D721Med (cell line): ENCODE measurements at places on chromosomes 3 and 15.

- DNase-seq: no peak
Measured at GRCh38 chr3:157872902-157873301, 233.3 kb downstream of the SHOX2 start.

GRCh38 chr3:55368366-55368765 is 118.7 kb downstream of the WNT5A start:
- no peak for DNase-seq

GRCh38 chr3:186118692-186119091 is 9.8 kb upstream of the ETV5 start:
- DNase-seq: no peak

DNA sequence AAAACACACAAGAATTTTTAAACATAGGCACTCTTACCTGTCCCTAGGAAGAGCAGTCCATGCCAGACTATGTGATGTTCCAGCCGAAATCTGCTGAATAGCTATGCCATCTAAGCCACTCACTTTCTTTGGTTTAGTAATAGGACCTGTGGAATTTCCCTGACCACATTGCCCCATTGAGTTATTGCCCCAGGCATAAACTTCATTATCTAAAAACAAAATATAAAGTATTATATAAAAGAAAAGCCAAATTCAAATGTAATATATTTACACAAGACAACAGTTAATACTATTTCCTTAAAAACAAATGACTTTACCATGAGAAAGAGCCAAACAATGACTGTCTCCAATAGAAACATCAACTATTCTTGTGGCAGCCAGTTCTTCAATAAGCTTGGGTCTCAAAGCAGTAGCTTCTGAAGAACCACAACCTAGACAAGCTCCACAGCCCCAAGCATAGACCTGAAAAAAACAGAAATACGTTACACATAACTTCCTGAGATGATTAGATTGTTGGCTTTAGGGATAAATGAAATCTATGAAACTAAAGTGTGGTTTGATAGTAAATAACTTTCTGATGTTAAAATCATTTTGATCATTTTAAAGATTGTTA is 84.3 kb downstream of the HERC1 start:
- DNase-seq: no peak

DNA sequence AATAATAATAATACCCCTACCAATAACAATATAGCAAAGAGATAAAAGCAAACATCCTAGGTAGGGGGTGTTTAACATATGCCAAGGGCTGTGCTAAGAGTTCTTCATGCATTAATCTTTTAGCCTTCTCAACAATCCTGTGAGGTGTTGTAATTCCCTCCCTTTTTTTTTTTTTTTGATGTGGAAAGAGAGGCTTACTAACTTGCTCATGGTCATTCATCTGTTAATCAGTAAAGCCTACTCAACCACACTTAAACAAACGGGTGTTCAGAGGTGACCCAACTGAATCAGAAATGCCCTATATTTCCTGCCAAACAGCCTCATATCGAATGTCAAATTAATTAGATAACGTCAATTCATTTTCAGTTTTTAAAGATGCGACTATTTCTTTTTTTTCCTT is 232.1 kb downstream of the CTNNB1 start:
- no peak for DNase-seq

GRCh38 chr3:140088058-140088457 is 153.1 kb downstream of the CLSTN2 start:
- no peak for DNase-seq

DNA sequence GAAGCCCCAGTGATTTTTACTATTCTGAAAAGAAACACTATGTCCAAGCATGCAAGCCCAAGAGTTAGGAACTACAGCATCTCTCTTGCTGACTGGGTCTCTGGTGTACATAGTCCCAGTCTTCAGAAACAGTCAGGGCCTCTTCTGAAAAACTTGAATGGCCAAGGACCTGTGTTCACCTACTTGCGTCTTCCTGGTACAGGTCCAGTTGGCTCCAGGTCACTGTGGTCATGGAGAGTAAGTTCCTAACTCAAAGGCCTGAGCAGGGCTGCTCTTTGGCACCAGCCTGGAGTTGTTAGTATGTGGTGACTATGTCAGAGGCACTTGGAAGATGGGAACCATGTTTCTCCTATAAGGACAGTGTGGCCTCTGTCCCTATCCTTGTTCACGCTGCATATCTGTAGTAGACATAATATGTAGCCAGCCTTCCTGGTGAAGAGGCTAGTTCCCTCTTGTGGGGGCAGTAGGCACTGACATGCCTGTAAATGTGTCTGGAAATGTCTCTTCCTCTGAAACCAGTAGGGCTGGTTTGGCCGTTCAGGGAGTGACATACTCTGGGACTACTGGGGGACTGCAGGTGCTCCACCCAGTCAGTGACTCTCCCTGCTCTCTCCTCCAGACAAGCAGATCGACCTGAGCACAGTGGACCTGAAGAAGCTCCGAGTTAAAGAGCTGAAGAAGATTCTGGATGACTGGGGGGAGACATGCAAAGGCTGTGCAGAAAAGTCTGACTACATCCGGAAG is 2.6 kb upstream of the RBM15B start:
- DNase-seq: no peak

DNA sequence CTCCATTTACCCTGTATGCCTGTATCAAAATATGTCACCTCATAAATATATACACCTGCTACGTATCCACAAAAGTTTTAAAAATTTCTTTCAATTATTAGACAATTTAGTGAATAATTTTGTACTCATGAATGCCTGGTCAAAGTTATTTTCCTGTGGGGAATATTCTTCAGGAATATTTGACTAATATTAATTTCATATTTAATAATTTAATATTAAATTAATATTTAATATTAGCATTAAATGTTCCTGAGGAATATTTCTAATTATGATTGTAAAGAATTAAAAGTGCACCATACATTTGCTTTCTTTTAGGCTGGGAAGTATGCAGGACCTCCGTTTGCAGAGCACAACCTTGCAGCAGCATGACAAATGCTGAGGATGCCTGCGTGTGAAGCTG is 422.7 kb downstream of the C3orf38 start:
- no peak for DNase-seq

- DNase-seq: no peak
Measured at GRCh38 chr15:68025835-68026424, 28.2 kb upstream of the PIAS1 start.

GRCh38 chr3:16378920-16379319 is 113.9 kb downstream of the OXNAD1 start:
- DNase-seq: no peak

DNA sequence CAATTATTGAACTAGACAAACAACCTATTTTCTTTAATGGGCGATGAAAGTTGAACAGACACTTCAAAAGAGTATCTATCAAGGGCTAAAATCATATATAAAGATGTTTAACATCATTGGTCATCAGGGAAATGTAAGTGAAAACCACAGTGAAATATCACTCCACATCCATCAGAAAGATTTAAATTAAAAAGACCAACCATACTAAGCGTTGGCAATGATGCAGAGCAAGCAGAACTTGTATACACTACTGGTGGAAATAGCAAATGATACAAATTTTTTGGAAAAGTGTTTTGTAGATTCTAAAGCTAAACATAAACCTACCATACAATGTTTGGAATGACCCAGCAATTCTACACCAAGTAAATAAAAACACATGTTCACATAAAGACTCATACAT is 65.9 kb upstream of the THBS1 start:
- no peak for DNase-seq

DNA sequence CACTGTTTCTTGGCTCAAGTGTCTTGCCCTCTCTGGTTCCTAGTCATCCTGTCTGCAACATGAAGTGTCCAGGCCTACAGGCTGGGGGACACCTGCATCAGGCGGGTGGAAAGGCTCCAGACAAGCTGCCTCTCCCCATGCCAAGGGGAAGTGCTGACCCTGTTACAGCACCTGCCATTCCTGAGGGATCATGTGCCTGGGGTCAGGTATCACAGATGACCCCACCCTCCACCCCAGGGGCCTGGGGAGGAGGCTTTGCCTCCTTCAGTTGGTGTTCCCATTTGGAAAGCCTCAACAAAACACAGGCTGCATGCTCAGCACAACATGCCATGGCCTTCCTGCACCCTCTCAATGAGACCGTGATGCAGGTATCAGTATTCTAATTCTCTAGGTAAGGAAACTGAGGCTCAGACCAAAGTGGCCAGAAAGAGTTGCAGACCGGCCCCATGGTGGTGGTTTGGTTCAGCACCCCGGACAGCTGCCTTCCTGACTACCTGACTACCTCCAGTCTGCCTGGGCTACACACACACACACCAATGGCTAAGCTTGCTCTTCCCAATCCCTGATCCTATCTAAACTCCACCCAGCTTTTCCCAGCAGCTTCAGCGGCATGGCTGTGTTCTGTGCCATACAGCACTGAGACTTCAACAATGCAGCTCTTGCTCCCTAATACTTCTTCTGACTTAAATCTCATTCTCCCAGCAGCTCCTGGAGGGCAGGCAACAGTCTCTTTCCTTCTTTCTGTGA is 69.7 kb upstream of the LINGO1 start:
- DNase-seq: no peak

- no peak for DNase-seq
Measured at GRCh38 chr3:124639406-124640237, 90.6 kb upstream of the UMPS start.

GRCh38 chr3:160174621-160175020 is 50.6 kb upstream of the C3orf80 start:
- no peak for DNase-seq
